Activated CD4-positive, alpha-beta memory T cell treated with anti-CD3 and anti-CD28 coated beads for 36 hours (primary cell): ENCODE measurements at places on chromosomes 11 and 22. TPM values are rescaled to one million over a fixed set of nuclear protein-coding genes. Genes with fewer than 3 reads are reported as not detected.

- H3K27ac ChIP-seq = no peak overlapping the region
- H3K4me3 ChIP-seq = no peak overlapping the region
- peaks cover 5% of the 10 kb centered on the region for H3K4me1 ChIP-seq
- peaks cover 1% of the 10 kb centered on the region for H3K36me3 ChIP-seq
- peak; percentile 49 for DNase-seq
These were observed 35.0 kb downstream of the PPFIBP2 start for GRCh38 chr11:7548659-7549274.

DNA sequence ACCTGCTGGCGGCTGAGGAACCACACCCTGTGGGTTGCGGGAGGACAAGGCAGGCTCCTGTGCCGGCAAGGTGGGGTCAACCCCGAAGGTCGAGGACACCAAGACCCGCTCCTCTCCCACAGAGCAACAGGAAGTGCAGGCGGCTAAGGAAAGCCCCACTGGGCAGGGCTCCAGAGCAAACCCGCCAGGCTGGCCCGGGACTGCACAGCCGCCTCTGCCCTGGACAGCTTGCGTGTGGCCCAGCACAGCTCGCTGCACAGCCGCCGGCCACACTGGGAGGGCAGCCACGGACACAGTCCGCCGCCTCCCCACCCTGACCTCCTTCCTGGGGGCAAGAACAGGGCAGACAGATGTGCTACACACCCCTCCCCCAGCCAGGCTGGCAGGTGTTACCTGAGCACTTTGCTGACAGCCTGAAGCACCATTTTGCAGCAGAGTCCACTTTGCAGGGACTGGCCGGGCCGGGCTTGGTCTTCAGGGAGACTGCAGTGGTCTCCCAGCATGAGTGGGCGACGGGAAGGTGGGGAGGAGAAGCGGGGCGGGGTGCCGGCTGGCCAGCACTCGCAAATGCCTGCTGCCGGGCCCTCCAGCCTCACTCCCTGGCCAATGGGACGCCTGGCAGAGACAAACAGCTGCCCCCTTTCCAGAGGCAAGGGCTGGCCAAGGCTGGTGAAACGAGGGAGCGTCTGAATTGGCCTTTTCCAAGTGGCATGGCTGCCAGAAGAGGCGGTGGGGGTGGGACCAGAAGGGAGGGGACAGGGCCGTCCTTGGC, at the start of gene MOB2:
Gene MOB2 (minus strand): TSS at position 726 of the 772 bp plus-strand sequence. CDS start 223 bp downstream, at position 503.
- no peaks in the 10 kb centered on the region for H3K27me3 ChIP-seq
- H3K36me3 ChIP-seq = no peaks in the 10 kb centered on the region
- DNase-seq = peak; percentile 26
- no peak within 1 kb of the TSS for H3K4me3 ChIP-seq
- peak within 1 kb of the TSS; percentile 18 for H3K27ac ChIP-seq

DNA sequence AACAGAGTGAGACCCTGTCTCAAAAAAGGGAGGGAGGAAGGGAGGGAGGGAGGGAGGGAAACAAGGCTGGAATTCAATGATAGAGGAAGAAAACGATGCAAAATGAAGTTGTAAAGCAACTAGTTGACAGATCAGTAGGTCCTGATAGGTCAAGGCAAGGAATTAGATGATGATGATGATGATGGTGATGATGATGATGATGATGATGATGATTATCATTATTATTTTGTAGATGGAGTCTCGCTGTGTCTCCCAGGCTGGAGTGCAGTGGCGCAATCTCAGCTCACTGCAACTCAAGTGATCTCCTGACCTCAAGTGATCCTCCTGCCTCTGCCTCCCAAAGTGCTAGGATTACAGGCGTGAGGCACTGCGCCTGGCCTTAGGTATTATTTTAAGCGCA, 11.3 kb upstream of the L3MBTL2 start:
- H3K27me3 ChIP-seq = no peaks in the 10 kb centered on the region
- H3K4me1 ChIP-seq = peaks cover 9% of the 10 kb centered on the region
- no peak for DNase-seq

- no peaks in the 10 kb centered on the region for H3K36me3 ChIP-seq
- H3K4me3 ChIP-seq = no peak overlapping the region
- no peaks in the 10 kb centered on the region for H3K27me3 ChIP-seq
- H3K27ac ChIP-seq = no peak overlapping the region
- peaks cover 19% of the 10 kb centered on the region for H3K4me1 ChIP-seq
- DNase-seq = no peak
These were observed 55.0 kb upstream of the ARHGAP32 start for GRCh38 chr11:129247135-129247534.

- no peak overlapping the region for H3K4me3 ChIP-seq
- DNase-seq = no peak
- no peaks in the 10 kb centered on the region for H3K4me1 ChIP-seq
- H3K27me3 ChIP-seq = peaks cover 3% of the 10 kb centered on the region
- no peaks in the 10 kb centered on the region for H3K36me3 ChIP-seq
- no peak overlapping the region for H3K27ac ChIP-seq
These were observed 116.3 kb downstream of the TIMP3 start for GRCh38 chr22:32917577-32918354.

- H3K36me3 ChIP-seq = peaks cover 1% of the 10 kb centered on the region
- H3K27me3 ChIP-seq = peaks cover 30% of the 10 kb centered on the region
- H3K27ac ChIP-seq = no peak overlapping the region
- peaks cover 11% of the 10 kb centered on the region for H3K4me1 ChIP-seq
- no peak for DNase-seq
- H3K4me3 ChIP-seq = no peak overlapping the region
These were observed 3.5 kb upstream of the B4GALNT4 start for GRCh38 chr11:365831-366230.

- DNase-seq = peak; percentile 68
- H3K27ac ChIP-seq = no peak overlapping the region
- H3K4me1 ChIP-seq = no peaks in the 10 kb centered on the region
- H3K27me3 ChIP-seq = no peaks in the 10 kb centered on the region
- H3K36me3 ChIP-seq = peaks cover 28% of the 10 kb centered on the region
These were observed 10.3 kb downstream of the TOP3B start for GRCh38 chr22:21972293-21972779.

The MUC6 gene
- total RNA-seq = not detected

The SLC5A1 gene
- not detected for total RNA-seq

The RFPL1 gene
- total RNA-seq = not detected

The AQP11 gene
- 0.48 TPM for total RNA-seq
